ENCODE measurements at places on chromosomes 5 and 9. TPM values are rescaled to one million over a fixed set of nuclear protein-coding genes. Genes with fewer than 3 reads are reported as not detected.
A peak's percentile ranks its signal among the peaks of the same experiment; 100 is the strongest.

- DNase-seq: no peak
Observed at GRCh38 chr9:86277072-86277471, 5.3 kb downstream of the ISCA1 start.

GRCh38 chr5:134975078-134975715, 7.5 kb downstream of the CATSPER3 start:
- DNase-seq: no peak

DNA sequence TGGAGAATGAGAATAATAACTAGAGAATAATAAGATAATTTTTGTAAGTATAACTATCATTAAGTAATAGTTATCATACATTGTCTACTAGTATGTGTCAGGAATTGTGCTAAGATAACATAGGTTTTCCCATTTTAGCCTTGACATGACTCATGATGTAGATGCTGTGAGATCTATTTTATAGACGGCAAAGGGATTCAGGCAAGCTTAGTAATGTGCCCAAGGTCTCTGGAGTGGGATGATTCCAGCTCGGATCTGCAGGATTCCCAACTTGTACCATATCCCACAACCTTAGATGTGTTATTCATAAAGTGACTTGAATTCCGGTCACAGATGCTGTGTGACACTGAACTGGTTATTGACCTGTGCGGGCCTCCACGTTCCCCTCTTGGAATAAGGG, 51.5 kb downstream of the IL31RA start:
- no peak for DNase-seq

GRCh38 chr5:166883016-166883415, 1408.4 kb upstream of the WWC1 start:
- DNase-seq: peak; percentile 35

GRCh38 chr5:44875661-44876605, 67.2 kb downstream of the MRPS30 start:
- peak; percentile 98 for DNase-seq

Gene SLC36A2
- total RNA-seq: not detected

Data from kidney epithelial cell (primary cell).